ENCODE measurements at places on chromosomes 16 and 17.

DNA sequence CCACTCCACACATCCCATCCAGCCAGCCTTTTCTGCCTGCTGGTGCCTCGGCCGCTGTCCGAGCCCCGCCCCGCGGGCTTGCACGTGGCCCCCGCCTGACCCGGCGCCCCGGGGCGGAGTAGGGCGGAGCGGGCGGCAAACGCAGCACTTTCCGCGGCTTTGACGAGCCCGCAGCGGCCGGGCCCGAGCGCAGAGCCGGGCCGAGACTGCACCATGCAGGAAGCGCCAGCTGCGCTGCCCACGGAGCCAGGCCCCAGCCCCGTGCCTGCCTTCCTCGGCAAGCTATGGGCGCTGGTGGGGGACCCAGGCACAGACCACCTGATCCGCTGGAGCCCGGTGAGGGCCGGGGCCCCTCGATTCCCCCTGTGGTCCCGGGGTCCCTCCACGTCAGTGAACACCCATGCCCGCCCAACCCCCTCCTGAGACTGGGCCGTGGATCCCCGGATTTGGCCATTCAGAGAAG is at the start of gene HSF4:
Gene HSF4, plus strand, starts transcription at position 147 of the 463 bp plus-strand sequence. Its CDS starts 67 bp downstream, at position 214.
- no peak for DNase-seq

GRCh38 chr16:64351121-64351520 is 770.7 kb downstream of the CDH11 start:
- no peak for DNase-seq

GRCh38 chr17:73524941-73525679 is 119.1 kb downstream of the SDK2 start:
- DNase-seq: no peak

DNA sequence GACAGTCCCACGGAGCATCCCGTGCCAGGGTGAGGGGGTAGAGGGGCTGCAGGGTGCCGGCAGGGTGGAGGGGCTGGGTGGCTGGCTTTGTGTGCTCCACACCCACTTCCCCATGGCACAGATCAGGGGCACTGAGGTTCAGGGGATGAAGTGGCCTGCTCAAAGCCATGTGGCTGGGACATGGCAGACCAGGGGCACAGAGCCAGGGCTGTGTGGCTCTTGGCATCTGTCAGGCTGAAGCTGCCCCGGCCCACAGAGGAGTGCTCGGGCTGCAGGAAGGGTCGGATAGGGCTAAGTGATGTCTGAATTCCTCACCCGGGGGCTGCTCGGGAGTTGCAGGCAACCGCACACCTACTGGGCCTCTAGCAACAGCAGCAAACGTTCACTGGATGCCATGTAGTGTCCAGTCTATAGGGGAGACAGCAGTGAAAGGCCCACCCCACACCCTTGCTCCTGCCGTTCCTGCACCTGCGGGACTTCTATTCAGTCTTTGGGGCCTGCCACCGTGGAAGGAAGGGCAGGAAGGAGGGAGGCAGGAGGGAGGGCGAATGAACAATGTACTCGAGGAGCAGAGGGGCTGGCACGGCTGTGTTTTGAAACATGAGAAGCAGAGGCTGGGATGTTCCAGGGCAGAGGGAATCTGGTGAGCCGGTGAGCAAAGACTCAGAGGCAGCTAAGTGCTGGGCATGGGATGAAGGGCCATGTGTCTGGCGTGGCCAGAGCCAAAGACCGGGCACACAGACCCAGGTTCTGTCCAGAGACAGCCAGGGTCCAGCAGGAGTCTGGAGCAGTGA is 15.1 kb downstream of the SLC5A10 start:
- DNase-seq: no peak

GRCh38 chr17:78226759-78227454 is 4.5 kb upstream of the TMEM235 start:
- no peak for DNase-seq

DNA sequence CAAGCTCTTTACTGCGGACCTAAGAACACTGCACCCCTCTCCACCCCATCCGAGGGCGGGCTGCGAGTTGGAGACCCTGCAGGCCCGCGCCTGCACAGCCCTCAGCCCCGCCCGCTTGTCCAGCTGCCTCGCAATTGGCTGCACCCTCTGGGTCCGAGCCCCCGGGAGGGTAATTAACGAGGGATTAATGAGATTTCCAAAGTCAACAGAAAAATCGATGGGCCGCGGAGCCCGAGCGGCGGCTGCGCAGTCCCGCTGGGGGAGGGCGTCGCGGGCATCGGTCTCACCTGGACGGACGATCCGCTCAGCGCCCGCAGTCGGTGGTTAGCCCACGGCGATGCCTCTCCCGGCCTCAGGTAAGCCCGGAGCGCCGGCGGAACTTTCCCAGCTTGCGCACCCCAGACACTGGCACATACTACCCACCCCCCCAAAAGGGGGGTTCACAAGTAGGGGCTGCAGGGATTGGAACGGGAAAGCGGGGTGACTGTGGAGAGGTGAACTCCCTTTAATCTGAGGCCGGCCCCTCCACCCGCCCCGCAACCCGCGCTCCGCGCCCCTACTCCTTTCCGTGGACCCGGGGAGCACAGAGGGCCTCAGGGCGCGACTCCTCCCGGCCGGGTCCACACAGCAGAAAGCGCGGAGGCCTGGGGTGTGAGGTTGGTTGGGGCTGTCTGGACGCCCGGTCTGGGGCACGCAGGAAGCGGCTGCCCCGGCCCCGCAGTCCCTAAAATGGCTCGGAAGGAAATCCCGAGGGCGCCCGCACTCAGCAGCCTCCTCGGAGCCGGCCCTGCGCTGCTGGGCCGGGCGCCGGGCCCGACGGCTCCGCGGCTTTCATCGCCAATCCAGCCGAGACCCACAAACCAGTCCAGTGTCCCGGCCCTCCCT is at the start of gene OTOP3:
Gene OTOP3, plus strand, starts transcription at position 314 of the 885 bp plus-strand sequence. Its CDS starts 24 bp downstream, at position 338.
- no peak for DNase-seq

DNA sequence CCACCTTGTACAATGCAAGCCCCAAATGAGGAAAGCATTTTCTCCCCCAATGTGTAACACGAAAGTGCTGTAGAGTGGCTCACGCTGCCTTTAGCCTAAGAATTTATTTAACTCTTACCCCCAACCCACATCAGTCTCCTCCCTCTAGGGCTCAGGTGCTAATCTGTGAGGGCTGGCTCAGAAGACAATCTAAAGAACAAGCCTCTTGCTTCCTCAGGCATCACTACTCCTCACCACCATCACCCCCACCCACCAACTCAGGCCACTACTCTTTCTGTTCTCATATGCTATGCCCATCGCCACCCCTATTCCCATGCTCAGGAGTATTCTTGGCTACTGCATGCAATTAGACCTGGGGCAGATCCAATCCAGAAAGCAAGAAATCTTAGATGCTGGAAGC is 3.9 kb upstream of the CCL2 start:
- DNase-seq: no peak
